ENCODE measurements at places on chromosomes 16 and 17.

GRCh38 chr17:51439395-51440229 is 179.3 kb downstream of the UTP18 start:
- DNase-seq = no peak

DNA sequence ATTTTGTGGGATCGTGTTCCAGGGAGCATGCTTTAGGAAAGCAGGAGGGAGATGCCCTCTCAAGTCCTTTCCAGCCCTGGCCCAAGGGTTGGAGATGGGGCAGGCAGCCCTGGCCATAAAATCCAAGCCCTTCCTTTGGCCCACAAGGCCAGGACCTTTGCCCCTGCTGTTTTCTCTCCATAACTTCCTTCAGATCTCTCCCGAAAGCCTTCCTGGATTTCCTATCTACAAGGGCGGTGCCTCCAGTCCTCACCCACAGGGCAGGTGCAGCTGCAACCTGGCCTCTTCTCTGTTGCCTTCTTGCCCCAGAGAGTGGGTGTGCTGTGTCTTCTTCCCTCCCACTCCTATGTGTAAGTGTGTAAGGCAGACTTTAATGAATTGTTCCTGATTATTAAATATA is 8.5 kb upstream of the PDP2 start:
- DNase-seq = no peak

DNA sequence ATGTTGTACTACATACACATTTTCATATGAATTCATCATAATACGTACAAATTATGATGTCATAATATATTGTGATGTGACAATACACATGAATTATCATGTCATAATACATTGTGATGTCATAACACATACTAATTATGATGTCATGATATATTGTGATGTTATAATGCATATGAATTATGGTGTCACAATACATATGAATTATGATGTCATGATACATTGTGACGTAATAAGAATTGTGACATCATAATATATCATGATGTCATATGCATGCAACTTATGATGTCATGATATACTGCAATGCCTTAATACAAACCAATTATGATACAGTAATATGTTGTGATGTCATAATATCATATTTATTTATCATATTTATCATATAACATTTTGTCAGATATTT is 2074.3 kb downstream of the TP53TG3F start:
- no peak for DNase-seq

DNA sequence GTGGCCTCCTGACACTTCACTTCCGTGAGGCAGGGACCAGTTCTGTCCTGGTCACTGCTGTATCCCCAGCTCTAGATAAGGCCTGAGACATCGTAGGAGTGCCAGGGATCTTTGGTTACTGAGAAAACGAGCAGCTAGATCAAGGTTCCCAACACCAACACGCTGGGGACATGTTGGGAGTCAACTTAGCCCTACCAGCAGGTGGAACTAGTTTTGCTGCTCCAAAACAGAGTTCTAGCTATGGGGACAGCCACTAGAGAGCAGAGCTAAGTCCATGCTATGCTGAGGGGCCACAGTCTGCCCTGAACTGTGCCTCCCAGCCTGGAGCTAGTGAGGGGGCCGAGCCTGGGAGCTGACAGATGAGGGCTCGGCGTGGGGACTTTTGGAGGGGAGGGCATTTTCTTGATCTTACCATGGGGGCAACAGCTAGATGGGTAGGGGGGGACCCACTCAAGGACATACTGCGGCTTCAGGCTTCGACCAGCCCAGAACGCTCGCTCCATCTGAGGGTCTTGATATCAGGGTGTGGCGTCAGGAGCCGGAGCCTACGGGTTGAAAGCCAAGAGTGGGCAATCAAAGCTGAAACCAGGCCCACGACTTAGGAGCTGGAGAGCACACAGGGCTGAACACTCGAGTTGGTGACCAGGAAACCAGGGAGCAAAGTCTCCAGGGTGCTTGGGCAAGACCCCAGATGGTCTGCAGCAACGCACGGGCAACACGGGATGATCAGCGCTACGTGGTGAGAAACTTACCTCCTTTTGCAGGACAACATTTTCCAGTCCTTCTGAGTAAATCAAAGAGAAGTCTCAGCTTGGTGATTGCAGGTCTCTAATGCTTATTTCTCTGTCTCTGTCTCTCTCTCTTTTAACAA is 13.4 kb downstream of the SNX20 start:
- DNase-seq = no peak

- DNase-seq = no peak
Observed at GRCh38 chr16:17327664-17328335, 143.0 kb downstream of the XYLT1 start.

DNA sequence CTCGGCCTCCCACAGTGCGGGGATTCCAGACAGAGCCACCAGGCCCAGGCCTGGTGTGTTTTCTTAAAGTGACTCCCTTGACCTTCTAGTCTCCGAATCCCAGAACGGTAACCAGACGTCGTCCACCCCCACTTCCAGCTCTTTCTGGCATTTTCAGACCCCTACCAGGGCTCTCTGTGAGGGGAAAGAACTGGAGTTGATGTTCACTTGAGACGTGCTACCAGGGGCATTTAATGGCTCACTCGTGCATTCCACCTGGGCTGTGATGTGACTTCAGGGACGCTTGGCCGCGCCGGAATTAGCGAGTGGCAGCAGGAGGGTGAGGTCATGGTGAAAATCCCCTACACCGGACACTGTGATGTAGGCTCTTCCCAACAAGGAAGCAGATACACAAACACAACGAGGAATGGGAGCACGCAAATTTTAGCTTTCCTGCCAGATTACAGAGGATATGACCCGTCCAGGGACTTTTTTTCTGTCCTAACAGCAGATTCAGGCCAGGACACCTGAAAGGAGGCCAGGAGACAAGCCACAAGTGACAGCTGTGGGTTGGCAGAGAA is 1.1 kb upstream of the GNA13 start:
- DNase-seq = no peak

- no peak for DNase-seq
Observed at GRCh38 chr16:17328932-17329331, 141.8 kb downstream of the XYLT1 start.

GRCh38 chr16:89489898-89490438 is 393 bp downstream of the ANKRD11 start:
- DNase-seq = no peak

DNA sequence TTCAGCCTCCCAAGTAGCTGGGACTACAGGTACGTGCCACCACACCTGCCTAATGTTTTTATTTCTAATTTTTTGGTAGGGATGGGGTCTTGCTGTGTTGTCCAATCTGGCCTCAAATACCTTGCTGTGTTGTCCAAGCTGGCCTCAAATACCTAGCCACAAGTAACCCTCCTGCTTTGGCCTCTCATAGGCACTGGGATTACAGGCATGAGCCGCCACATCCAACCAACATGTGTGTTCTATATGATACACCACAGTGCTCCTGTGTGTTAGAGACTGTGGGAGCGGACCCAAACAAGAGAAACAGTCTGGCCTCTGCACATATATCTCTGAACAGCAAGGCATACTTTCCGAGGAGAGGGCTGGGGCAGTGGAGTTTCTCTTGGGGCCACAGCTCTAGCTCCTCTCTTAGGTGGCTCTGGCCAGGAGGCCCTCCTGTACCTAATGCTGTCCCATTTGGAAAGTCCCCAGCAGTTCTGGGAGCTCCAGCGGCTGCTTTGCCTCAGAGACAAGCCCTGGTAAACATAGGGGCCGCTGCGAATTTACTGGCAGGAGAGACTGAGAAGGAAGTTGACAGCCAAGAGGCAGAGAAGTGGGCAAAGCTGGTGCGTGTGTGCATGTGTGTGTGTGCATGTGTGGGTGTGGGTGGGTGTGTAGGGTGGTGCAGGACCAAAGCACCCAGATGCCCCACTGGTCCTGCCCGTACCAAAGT is 95.0 kb downstream of the RAB11FIP4 start:
- no peak for DNase-seq

DNA sequence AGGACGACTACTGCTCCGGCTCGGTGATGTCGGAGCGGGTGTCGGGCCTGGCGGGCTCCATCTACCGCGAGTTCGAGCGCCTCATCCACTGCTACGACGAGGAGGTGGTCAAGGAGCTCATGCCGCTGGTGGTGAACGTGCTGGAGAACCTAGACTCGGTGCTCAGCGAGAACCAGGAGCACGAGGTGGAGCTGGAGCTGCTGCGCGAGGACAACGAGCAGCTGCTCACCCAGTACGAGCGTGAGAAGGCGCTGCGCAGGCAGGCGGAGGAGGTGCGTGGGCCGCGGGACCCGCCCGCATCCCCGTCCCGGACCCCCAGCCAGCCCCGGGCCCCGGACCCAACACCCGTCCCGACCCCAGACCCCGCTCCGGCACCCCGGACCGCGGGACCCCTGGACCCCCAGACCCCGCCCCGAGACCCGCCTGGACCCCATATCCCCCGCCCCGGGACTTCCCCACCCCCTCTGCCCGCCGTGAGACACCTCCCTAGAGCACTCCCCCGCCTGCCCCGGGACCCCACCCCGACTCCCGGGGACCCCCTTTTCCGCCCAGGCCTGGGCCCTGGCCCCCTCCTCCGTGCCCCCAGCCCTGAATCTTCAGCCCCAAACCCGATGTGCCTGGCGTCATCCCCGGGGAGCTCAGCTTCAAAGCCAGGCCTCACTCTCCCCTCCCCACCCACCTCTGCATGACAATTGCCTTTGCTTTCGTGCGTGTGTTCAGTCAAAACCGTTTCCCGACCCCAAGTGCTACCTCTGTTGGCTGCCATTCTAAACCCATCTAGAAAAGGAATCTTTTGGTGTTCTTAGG is 594 bp downstream of the MAPK8IP3 start:
- peak; percentile 67 for DNase-seq

- DNase-seq = no peak
Observed at GRCh38 chr16:48555597-48556242, 54.3 kb downstream of the N4BP1 start.

DNA sequence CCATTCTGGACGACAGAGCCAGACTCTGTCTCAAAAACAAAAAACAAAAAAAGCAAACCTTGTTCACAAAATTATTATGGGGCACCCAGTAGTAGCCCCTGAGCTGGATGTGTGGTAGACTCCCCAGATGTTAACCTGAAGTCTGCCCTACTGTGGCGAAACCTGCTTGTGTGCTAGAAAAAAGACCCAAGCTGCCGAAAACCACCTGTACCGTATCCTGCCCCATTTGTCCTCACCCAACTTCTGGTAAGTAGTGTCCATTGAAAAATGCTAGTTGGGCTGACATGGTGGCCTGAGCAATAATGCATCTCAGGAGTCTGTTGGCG is 9.1 kb downstream of the RMI2 start:
- DNase-seq = no peak

GRCh38 chr16:86353148-86353547 is 157.2 kb upstream of the FOXF1 start:
- no peak for DNase-seq

GRCh38 chr16:27428026-27428785 is 26.2 kb downstream of the IL21R start:
- peak; percentile 51 for DNase-seq

- no peak for DNase-seq
Observed at GRCh38 chr17:60188759-60189158, 39.0 kb downstream of the CA4 start.

GRCh38 chr16:63613701-63614100 is 1508.2 kb downstream of the CDH11 start:
- DNase-seq = no peak

GRCh38 chr17:35089586-35090296 is 26.2 kb upstream of the RFFL start:
- no peak for DNase-seq

DNA sequence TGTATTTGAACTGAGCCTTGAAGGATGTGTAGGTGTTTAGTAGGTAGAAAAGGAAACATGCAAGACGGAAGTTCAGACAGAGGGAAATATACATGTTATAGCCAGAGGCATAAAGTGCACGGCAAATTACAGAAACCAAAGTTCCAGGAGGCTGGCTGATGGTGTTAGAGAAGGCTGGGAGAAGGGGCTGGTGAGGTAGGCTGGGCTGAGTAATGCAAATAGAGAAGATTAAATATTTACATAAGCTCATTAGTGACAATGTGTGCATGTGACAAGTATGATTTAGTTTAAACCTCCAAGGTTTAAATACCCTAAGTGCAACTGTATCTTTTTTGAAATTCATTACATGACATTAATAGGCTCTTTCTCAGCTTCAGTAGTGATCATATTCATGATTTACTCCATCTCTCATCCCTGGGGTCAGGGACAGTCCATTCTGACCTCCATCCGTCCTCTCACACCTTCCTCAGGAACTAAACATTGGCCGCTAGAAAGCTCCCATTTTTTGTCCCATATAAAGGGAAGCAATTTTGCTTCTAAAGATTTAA is 399.8 kb upstream of the SALL1 start:
- no peak for DNase-seq

DNA sequence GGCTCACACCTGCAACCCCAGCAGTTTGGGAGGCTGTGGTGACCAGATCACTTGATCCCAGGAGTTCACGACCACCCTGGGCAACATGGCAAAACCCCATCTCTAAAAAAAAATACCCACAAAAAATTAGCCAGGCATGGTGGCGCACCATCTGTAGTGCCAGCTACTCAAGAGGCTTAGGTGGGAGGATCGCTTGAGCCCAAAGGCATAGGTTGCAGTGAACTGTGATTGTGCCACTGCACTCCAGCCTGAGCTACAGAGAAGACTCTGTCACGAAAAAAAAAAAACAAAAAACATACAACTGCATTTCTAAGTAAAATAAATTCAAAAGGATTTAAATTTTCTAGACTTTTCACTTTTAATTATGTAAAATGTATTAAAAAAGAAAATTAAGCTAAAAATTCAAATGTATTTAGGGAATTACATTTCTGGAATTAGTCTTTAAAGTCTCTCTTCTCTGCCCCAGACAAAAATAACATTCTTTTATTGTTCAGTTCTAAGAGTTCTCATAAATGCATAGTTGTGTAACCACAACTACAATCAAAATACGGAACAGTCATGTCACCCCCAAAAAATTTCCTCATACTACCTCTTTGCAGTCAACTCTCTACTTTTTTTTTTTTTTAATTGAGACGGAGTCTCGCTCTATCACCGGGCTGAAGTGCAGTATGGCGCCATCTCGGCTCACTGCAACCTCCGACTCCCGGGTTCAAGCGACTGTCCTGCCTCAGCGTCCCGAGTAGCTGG is 14.1 kb downstream of the FAM222B start:
- DNase-seq = no peak

- DNase-seq = no peak
Observed at GRCh38 chr16:27290562-27290961, 22.0 kb upstream of the NSMCE1 start.

DNA sequence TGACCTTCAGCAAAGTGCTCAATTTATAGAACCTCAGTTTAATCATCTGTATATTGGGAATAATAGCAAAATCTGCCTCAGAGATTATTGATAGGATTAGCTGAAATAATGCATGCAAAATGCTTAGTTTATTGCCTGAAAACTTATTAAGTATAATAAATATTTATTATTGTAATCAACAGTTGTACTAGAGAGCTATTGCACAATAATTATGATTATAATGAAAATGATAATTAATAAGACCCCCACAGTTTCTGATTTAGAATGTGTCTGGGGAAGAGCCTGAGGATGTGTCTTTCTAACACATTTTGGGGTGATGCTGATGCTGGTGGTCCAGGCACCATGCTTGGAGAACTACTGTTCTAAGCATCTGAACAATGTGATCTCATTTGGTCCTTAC is 419.6 kb downstream of the NPIPA7 start:
- no peak for DNase-seq

GRCh38 chr17:80968602-80969029 is 23.0 kb upstream of the CHMP6 start:
- DNase-seq = no peak
